ENCODE measurements at places on chromosomes 12 and 14.

GRCh38 chr12:42217656-42218055 is 20.4 kb downstream of the YAF2 start:
- no peak for DNase-seq

GRCh38 chr14:101552786-101553231 is 8.5 kb upstream of the DIO3 start:
- no peak for DNase-seq

GRCh38 chr12:15701206-15701605 is 88.0 kb downstream of the EPS8 start:
- DNase-seq: no peak

DNA sequence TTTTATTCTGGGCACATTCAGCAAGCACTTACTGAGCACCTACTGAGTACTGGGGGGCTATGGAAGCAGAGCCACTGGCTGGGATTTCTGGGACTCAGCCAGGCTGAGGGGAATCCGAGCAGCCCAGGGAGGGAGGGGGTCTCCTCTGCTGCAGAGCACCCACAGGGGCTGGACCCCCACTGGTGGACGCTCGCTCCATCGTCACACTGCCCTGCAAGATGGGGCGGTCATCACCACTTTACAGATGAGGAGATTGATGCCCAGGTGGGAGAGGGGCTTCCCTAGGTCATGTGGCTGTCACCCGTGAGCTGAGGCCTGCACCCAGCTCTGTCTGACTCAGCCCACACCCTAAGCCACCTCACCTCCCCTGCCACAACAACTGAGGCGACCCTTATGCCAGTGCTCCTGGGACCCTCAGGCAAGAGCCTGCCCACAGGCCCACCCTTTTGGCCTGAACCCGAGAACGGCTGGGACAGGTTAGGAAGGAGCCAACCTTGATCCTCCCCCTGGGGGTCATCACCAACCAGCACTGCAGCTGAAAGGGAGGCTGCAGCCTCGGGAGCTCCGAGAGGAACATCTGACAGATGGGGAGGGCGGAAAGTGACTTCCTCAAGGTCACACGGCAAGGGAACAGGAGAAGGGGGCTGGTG is 74.4 kb downstream of the SERPINA3 start:
- no peak for DNase-seq

GRCh38 chr12:2286461-2287131 is 233.8 kb downstream of the CACNA1C start:
- no peak for DNase-seq

DNA sequence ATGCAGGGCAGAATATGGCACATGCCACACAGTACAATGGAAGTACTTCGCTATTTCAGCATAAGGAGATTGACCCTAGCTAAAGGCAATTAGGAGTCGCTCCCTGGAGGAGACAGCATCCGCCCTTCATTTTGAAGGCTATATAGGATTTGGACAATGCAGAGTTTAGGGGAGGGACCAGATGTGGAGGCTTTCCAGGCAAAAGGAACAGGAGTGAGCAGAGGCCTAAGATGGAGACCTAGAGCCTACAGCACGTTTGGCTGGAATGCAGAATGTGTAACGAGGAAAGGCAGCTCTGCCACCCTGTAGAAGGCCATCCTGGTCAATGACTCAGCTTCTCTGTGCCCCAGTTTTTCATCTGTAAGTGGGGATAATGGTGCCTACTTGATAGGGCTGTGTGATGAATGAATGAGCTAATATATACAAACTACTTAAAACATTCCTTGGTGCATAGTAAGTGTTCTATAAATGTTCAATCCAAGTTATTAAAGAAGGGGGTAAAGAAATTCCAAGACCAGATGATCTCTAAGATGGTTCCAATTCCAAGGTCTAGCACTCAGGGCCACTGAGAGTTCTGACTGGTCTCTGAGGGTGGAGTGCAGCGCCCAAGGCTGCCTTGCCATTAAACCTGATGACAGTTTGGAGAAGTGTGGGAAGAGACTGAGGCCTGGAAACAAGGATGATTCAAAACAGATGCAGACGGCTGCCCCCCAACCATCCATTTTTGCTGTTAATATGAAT is 54.3 kb upstream of the FRMD6 start:
- DNase-seq: no peak

DNA sequence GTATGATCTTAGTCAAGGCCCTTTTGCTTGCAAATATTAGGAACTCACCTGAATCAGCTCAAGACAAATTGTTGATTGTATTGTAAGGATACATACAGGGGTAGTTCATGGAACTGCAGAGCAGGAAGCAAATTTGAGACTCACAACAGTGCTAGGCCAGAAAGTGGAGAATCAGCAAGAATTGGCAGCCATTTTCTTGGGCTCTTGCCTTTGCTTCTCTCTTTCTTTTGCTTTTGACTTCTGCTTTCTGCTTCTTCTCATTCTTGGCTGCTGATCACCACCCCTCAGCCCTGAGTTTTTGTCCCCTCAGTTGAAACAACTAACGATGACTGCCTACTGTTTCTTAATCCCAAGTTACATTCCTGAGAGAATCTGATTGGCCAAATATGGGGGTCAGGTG is 34.8 kb downstream of the KCNK13 start:
- DNase-seq: no peak

DNA sequence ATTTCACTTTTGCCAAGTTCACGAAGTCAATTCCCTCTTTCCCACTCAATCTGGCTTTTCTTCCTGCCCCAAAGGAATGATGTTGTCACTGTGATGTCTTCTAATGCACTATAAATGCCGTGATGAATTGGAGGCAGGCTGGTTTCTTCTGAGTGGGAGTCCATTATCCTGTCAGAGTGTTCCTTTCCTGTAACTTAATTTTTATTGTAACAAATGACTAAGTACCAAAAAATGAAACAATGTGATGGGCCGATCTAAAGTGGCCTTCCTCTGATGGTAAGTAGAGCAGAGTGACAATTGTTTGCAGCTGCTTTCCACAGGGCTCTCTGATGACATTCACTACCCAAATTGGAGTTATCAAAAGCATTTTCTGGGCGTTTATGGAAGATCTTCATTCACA is 22.2 kb downstream of the TMEM30B start:
- DNase-seq: no peak

GRCh38 chr12:22459838-22460490 is 84.4 kb downstream of the C2CD5 start:
- DNase-seq: no peak

DNA sequence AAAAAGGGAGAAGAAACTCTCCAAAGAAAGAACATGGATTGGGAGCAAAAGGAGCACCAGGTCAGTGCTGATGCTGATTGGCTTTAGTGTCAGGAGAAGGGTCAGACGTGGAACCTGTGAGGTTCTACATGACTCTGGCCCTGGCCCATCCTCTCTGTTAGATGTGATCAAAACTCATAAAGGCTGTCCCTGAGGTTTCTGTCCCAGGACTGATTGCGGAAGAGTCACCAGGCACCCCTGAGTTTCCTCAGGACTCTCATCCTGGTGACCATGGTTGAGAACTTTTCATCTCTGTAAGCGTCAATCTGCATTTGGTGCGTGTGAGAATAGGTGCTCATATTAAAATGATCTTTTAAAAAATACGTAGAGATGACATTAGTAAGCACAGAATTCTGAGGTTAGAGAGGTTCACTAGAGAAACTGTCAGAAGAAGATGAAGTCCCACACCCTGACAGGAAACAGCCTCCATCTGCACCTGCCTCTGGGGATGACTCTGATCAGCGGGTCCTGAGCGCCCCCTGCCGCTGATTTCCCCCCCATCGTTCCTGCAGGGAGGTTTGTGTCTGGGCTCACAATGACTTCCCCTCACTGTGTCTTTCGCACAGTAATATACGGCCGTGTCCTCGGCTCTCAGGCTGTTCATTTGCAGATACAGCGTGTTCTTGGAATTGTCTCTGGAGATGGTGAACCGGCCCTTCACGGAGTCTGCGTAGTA is 741.8 kb downstream of the TMEM121 start:
- peak; percentile 27 for DNase-seq

DNA sequence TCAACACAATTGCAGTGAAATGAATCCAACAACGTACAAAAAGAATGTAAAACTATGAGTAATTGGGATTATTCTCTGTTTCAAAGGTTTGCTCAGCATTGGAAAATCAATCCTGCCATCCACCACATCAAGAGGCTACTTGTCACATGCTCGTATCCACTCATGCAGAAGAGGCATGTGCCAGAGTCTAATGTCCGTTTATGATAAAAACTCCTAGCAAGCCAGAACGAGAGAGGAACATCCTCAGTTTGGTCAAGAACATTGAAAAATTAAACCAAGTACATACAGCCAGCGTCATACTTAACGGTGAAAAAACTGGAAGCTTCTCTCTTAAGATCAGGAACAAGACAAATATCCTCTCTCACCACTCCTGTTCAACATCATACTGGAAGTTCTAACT is 563.9 kb upstream of the TMEM132C start:
- no peak for DNase-seq

DNA sequence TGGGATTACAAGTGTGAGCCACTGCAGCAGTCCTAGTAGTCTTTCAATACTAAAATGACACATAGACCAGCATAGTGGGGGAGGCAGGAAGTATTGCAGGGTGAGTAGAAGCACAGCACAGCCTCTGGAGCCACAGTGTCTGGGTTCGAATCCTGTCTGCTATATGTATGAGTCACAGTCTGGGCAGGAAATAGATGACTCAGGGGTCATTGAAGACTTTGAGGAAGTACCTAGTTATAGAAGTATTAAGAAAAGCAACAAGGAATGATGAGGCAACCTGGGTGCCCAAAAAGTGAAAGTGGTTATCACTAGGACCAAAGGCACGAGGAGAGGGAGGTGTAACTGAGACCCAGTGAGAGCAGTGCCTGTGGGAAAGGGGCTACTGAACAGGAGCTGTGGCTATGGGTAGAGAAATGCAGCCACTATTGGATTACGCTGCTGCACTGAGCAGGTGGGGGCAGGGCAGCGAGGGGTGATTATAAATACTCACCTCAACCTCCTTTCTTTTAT is 124.0 kb downstream of the PDE3A start:
- no peak for DNase-seq

- DNase-seq: no peak
Observed at GRCh38 chr12:105610459-105610858, 280.0 kb downstream of the C12orf75 start.

DNA sequence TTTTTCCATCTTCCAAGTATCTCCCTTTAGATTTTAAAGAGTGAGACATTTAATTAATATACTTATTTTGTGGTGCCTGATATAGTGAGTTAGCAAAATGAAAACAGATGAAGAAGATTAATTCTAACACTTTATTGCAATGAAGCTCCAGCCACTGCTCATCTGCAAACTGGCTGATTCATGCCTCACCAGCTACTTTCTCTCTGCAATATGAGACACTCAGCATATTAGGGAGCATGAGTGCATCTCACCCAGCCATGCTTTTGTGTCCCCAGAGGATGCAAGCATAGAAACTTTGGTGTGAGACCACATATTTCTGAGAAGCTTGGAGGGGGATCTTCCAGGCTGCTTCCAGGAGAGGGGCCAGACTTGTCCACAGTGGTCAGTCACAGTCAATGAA is 148.6 kb downstream of the BMP4 start:
- no peak for DNase-seq
